Progenitor cell of endocrine pancreas (in vitro differentiated cells): ENCODE measurements at places on chromosomes 2 and 18. TPM values are rescaled to one million over a fixed set of nuclear protein-coding genes. Genes with fewer than 3 reads are reported as not detected.

DYTN gene
- total RNA-seq, result not detected in 2 replicates

MC2R gene
- not detected in 2 replicates for total RNA-seq

- H3K27me3 ChIP-seq, result no peaks in the 10 kb centered on the region
- no peak for DNase-seq
- H3K4me1 ChIP-seq, result peaks cover 3% of the 10 kb centered on the region
- no peaks in the 10 kb centered on the region for H3K36me3 ChIP-seq
- H3K27ac ChIP-seq, result no peak overlapping the region
Observed at GRCh38 chr2:150020937-150021673, 433.5 kb upstream of the MMADHC start.

DNA sequence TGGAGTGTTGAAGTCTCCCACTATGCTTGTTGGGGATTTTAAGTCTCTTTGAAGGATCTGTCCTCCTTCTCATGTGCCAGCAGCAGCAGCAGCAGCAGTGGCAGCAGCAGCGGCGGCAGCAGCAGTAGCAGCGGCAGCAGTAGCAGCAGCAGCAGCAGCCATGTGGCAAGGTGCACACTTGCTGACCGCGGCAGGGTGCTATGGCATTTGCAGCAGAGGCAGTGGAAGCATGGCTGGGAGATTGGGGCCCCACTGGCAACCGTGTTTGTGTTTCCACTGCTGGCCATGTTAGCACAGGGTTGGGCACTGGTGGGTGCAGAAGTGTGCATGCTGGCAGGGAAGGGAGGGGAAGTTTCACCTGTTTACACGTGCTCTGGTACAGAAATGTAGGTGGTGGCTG, 280.1 kb downstream of the NUP35 start:
- H3K36me3 ChIP-seq, result no peaks in the 10 kb centered on the region
- no peak for DNase-seq
- no peaks in the 10 kb centered on the region for H3K27me3 ChIP-seq
- H3K4me1 ChIP-seq, result no peaks in the 10 kb centered on the region
- H3K4me3 ChIP-seq, result no peak overlapping the region

DNA sequence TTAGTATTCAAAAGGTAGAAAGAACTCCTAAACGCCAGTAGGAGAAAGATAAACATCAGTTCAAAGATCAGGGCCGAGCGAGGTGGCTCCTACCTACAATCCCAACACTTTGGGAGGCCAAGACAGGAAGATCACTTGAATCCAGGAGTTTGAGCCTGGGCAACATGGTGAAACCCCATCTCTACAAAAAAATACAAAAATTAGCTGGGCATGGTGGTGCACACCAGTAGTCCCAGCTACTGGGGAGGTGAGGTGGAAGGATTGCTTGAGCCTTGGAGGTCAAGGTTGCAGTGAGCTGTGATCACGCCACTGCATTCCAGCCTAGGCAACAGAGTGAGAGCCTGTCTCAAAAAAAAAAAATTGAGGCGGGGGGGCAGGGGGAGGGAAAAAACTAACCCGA, 40.6 kb downstream of the MBOAT2 start:
- DNase-seq, result no peak
- no peak overlapping the region for H3K27ac ChIP-seq
- H3K36me3 ChIP-seq, result peaks cover 4% of the 10 kb centered on the region
- H3K4me1 ChIP-seq, result no peaks in the 10 kb centered on the region
- no peak overlapping the region for H3K4me3 ChIP-seq
- no peaks in the 10 kb centered on the region for H3K27me3 ChIP-seq

DNA sequence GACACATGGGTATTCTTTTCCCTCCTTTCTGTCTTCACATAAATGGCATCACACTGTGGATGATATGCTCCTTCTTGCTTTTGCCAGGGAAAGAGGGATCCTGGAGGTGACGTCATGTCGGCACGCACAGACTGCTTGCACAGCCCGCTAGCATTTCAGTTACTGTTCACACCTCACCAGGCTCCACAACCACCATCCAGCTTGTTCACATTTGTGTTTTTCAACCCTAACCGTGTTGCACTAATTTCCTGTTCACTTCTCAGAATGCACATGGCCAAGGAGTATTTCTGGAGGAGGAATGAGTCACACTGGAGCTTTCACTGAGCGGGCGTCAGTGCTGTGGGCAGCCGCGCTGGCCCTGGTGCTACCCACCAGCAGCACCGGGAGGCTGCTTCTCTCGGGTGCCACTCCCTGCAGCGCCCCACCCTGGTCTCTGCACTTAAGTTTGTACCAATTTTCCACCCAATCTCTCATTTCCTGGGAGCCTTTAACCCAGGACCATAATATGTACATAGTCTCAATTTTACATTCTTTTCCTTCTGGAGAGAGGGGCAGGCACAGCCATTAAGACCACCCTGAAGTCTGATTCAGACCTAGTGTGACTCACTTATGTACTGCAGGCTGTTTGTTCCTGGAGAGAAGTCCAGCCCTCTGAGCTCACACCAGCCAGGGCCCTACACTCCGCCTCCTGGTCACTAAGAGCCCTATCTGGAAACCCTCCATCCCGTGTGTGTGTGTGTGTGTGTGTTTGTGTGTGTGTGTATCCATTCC, 65.1 kb downstream of the MBP start:
- peaks cover 19% of the 10 kb centered on the region for H3K36me3 ChIP-seq
- H3K4me1 ChIP-seq, result peaks cover 19% of the 10 kb centered on the region
- no peak for DNase-seq
- no peak overlapping the region for H3K4me3 ChIP-seq
- H3K27me3 ChIP-seq, result no peaks in the 10 kb centered on the region
